ENCODE measurements at places on chromosomes 1 and 21.

GRCh38 chr1:92879316-92879968, 47.6 kb downstream of the RPL5 start:
- no peak overlapping the region for H3K4me3 ChIP-seq
- no peak overlapping the region for H3K27ac ChIP-seq
- peaks cover 19% of the 10 kb centered on the region for H3K4me1 ChIP-seq

DNA sequence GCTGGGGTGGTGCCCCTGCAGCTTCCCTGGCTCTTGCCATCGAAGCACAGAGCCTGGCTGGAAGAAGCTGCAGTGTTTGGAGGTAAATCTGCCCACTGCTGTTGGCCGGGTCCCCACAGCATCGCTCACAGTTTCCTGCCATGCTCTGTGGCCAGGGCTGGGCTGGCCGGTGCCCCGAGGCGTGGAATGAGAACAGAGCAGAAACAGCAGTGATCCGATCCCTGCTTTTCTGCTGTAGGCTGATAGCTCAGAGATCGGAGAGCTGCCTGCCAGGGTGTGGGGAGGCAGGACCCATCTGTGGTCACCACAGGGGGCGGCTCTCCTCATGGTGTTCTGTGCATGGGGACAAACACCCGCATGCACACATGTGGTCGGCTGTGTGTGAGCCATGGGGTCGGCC, 11.5 kb downstream of the SLC45A1 start:
- no peaks in the 10 kb centered on the region for H3K36me3 ChIP-seq
- H3K27ac ChIP-seq = no peak overlapping the region
- no peak overlapping the region for H3K4me3 ChIP-seq
- H3K4me1 ChIP-seq = no peaks in the 10 kb centered on the region

DNA sequence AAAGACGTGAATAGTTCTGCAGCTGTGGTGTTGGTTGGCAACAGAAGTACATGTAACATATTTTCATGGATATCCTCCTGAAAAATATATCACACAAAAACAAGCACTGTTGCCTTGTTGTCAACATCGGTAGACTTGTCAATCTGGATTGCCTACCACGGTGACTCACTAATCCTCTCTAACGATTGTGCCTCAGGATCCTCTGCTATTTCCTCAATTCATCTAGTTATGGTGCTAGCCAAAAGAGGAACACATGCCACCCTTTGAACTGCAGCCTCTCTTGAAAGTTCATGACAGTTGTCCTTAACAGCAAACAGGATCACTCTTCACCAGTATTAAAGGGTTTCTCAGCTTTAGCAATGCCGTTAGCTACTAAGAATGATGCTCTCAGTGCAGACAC, 25.7 kb downstream of the RASAL2 start:
- no peaks in the 10 kb centered on the region for H3K27me3 ChIP-seq
- peaks cover 24% of the 10 kb centered on the region for H3K4me1 ChIP-seq
- no peak overlapping the region for H3K4me3 ChIP-seq

DNA sequence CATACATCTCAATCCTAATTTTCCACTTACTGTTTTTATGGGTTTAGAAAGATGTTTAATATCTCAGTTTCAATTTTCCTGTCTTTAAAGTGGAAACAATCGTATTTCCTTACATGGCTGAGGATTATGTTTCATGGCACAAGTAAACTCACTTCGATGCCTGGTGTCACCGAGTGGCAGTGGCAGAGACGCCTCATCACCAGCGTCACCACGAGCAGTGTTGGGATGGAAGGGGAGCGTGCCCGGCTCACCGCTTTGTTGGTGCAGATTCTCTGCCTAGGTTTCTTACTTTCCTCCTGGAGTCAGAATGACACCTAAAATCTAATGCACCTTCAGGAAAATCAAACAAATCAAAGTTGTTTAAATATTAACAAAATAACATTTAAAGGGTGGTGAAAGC, 48.2 kb upstream of the DIP2A start:
- H3K27ac ChIP-seq = peak overlapping the region; percentile 98
- peaks cover 9% of the 10 kb centered on the region for H3K36me3 ChIP-seq
- no peak for DNase-seq
- no peaks in the 10 kb centered on the region for H3K27me3 ChIP-seq
- H3K4me1 ChIP-seq = peaks cover 32% of the 10 kb centered on the region

DNA sequence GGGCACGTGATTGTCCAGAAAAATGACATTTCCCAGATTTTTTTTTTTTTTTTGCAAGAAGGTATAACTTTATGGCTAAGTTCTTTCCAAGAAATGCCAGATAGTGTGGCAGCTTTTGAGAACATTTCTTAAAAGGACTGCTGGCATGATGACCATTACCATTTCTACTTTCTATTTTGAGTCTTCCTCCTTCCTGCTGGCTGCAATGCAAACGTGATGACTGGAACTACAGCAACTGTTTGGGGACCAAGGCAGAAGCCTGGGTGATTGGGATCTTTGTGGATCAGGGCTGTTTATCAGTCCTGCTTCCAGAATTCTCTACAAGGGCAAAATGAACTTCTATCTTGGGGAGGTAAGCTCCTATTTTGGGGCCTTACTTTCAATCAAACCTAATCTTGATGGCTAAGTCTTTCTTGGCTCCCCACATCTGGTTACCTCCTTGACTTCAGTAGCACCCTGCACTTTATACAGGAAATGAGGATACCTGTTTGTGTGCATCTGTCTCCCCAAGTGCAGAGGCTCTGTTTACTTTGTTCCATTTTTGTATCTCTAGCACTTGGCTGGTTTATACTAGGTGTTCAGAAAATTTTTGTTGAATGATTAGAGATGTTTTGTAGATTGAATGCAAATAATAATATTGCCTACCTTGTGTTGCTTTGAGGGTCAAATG, 3.7 kb upstream of the DDX20 start:
- no peak overlapping the region for H3K27ac ChIP-seq
- DNase-seq = no peak
- H3K4me3 ChIP-seq = no peak overlapping the region
- H3K4me1 ChIP-seq = peaks cover 38% of the 10 kb centered on the region

DNA sequence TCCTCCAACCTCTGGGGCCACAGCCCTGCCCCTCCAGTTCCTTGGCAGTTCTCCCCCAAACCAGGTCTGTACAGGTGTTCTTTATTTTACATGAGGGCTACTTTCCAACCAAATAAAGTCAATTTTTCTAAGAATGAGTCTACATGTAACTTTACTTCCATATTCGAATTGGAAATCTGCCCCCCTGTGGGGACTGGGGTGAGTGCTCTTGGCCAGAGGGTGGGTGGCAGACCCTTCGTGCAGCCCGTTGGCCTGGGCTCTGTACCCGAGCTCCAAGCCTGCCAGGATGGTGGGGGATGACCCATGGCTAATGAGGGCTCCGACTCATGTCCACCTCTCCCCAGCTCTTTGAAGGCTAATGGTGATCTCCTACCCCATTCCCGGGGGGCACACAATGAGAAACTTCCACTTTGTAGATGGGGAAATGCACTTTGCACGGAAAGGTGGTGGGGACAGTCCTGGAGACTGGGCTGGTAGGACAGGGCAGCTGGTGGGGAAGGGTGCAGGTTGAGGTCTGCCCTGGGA, 589 bp upstream of the CATSPER4 start:
- no peak overlapping the region for H3K27ac ChIP-seq
- H3K4me1 ChIP-seq = peaks cover 17% of the 10 kb centered on the region
- H3K27me3 ChIP-seq = no peaks in the 10 kb centered on the region
- no peak for DNase-seq
- peaks cover 3% of the 10 kb centered on the region for H3K36me3 ChIP-seq

GRCh38 chr1:182086620-182087019, 25.1 kb upstream of the ZNF648 start:
- H3K4me1 ChIP-seq = peaks cover 14% of the 10 kb centered on the region
- H3K27ac ChIP-seq = no peak overlapping the region
- no peak overlapping the region for H3K4me3 ChIP-seq

- H3K27me3 ChIP-seq = no peaks in the 10 kb centered on the region
- 0 out of 2 replicates have a peak overlapping the region, but pooled peaks have one; percentile 10 for H3K27ac ChIP-seq
- peaks cover 52% of the 10 kb centered on the region for H3K4me1 ChIP-seq
Measured at GRCh38 chr1:21469581-21469980, 29.6 kb downstream of the NBPF3 start.

- no peak overlapping the region for H3K4me3 ChIP-seq
- H3K4me1 ChIP-seq = peaks cover 11% of the 10 kb centered on the region
- peaks cover 22% of the 10 kb centered on the region for H3K27me3 ChIP-seq
- DNase-seq = no peak
- no peak overlapping the region for H3K27ac ChIP-seq
Measured at GRCh38 chr1:213947200-213947801, 40.5 kb upstream of the PROX1 start.

DNA sequence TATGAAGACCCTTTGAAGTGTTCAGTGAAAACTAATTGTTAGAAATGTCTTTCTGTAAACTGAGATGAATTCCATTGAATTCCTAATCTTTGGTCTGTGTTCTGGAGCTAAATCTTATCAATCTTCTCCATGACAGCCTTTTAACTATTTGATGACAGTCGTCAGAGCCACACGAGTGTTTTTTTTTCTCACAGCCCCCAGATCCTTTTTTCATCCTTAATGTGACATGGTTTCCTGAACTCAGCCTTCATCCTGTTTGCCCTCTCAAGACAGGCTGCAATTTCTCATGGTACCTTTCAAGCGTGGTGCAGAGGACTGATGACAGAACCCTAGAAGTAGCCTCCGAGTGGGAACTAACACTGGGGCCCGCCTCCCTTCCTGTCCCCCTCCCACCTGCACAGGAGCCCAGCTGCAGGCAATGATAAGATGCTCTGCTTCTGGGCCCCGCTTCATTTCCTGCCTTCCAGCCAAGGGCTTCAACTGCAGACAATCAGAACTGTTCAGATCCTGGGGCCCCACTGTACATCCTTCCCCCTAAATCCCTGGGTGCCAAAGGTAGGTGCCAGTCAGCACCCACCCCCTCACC, 114.6 kb upstream of the VAV3 start:
- H3K36me3 ChIP-seq = no peaks in the 10 kb centered on the region
- H3K4me1 ChIP-seq = peaks cover 15% of the 10 kb centered on the region
- H3K27ac ChIP-seq = no peak overlapping the region
- no peak overlapping the region for H3K4me3 ChIP-seq

DNA sequence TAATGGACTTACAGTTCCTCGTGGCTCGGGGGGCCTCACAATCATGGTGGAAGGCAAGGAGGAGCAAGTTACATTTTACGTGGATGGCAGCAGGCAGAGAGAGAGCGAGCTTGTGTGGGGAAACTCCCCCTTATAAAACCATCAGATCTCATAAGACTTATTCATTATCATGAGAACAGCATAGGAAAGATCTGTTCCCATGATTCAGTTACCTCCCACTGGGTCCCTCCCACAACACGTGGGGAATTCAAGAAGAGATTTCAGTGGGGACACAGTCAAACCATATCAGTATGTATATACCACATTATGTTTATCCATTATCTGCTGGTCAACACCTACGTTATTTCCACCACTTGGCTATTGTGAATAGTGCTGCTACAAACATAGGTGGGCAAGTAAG, 352.3 kb upstream of the B3GALT2 start:
- H3K27ac ChIP-seq = no peak overlapping the region
- H3K27me3 ChIP-seq = no peaks in the 10 kb centered on the region
- DNase-seq = no peak
- H3K4me3 ChIP-seq = no peak overlapping the region

GRCh38 chr1:114892194-114892918, 37.7 kb downstream of the SYCP1 start:
- no peak overlapping the region for H3K4me3 ChIP-seq
- peak; percentile 51 for DNase-seq
- peaks cover 25% of the 10 kb centered on the region for H3K4me1 ChIP-seq
- H3K27ac ChIP-seq = no peak overlapping the region
- no peaks in the 10 kb centered on the region for H3K36me3 ChIP-seq

DNA sequence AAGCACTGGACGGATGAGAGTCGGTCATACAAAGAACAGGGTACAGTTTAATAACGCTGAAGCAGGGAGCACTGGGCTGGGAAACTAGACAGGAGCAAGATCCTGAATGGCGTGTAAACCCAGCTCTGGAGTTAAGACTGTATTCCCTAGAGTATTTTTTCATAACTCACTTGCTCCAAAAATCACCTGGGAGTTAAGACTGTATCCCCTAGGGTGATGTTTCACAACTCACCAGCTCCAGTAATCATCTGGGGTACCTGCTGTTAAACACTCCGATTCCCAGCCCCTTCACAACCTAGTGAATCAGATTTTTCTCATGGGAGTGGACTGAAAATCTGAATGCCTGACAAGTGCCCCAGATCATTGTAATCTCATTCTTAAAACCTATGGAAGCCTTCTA, 123.2 kb downstream of the MAB21L3 start:
- H3K4me3 ChIP-seq = no peak overlapping the region
- no peaks in the 10 kb centered on the region for H3K27me3 ChIP-seq
- no peak overlapping the region for H3K27ac ChIP-seq
- H3K36me3 ChIP-seq = no peaks in the 10 kb centered on the region
- no peak for DNase-seq

- H3K27ac ChIP-seq = no peak overlapping the region
- DNase-seq = no peak
- H3K4me3 ChIP-seq = no peak overlapping the region
- no peaks in the 10 kb centered on the region for H3K36me3 ChIP-seq
- H3K4me1 ChIP-seq = peaks cover 19% of the 10 kb centered on the region
- no peaks in the 10 kb centered on the region for H3K27me3 ChIP-seq
Measured at GRCh38 chr1:59688976-59689375, 125.8 kb upstream of the HOOK1 start.

DNA sequence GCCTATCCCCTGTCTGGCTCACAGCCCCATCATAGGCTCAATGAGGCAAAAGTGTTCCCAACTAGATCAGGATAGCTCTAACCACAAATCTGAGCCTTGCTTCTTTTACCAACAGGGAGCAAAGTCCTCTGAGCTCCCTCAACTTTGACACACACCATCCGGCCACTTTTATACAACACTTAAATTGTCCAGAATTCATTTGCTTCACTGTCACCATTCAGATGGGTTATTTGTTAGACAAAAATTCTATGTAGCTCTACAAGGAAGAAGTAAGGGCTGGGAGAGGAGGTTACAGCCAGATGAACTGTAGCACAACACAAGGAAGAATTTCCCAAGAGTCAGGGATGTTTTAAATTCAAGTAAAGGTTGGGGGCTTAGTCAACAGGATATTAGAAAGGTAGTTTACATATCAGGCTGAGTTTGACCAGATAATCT, 50.8 kb downstream of the TGFBR3 start:
- H3K4me3 ChIP-seq = no peak overlapping the region
- no peak overlapping the region for H3K27ac ChIP-seq
- H3K27me3 ChIP-seq = no peaks in the 10 kb centered on the region
- no peaks in the 10 kb centered on the region for H3K36me3 ChIP-seq

- H3K4me3 ChIP-seq = no peak overlapping the region
- H3K4me1 ChIP-seq = peaks cover 53% of the 10 kb centered on the region
- H3K27ac ChIP-seq = no peak overlapping the region
- DNase-seq = no peak
- no peaks in the 10 kb centered on the region for H3K27me3 ChIP-seq
- no peaks in the 10 kb centered on the region for H3K36me3 ChIP-seq
Measured at GRCh38 chr1:11728126-11728806, 7.7 kb upstream of the AGTRAP start.

GRCh38 chr1:229031061-229031460, 239.8 kb upstream of the RAB4A start:
- DNase-seq = no peak
- H3K4me1 ChIP-seq = peaks cover 58% of the 10 kb centered on the region
- H3K36me3 ChIP-seq = no peaks in the 10 kb centered on the region
- no peak overlapping the region for H3K4me3 ChIP-seq
- H3K27ac ChIP-seq = peak overlapping the region; percentile 12

GRCh38 chr1:73635021-73635420, 563.0 kb downstream of the LRRIQ3 start:
- H3K27ac ChIP-seq = no peak overlapping the region
- H3K27me3 ChIP-seq = no peaks in the 10 kb centered on the region
- H3K36me3 ChIP-seq = no peaks in the 10 kb centered on the region

- no peak for DNase-seq
- peaks cover 24% of the 10 kb centered on the region for H3K36me3 ChIP-seq
- no peaks in the 10 kb centered on the region for H3K27me3 ChIP-seq
- H3K4me1 ChIP-seq = peaks cover 22% of the 10 kb centered on the region
Measured at GRCh38 chr1:228403231-228403631, 3.4 kb downstream of the TRIM11 start.
